Activated T-helper 17 cell treated with anti-CD3 and anti-CD28 coated beads, Interleukin-2, amount 50 U/mL, for 72 hours (primary cell): ENCODE measurements at places on chromosomes 2 and 18.
A peak's percentile ranks its signal among the peaks of the same experiment; 100 is the strongest.

GRCh38 chr2:239455436-239456203, 54.8 kb upstream of the HDAC4 start:
- no peak for ATAC-seq

- ATAC-seq: peak; percentile 10
Observed at GRCh38 chr2:102258025-102258385, 53.4 kb upstream of the IL1RL1 start.

- no peak for ATAC-seq
Observed at GRCh38 chr2:127552336-127552735, 16.9 kb downstream of the MYO7B start.

DNA sequence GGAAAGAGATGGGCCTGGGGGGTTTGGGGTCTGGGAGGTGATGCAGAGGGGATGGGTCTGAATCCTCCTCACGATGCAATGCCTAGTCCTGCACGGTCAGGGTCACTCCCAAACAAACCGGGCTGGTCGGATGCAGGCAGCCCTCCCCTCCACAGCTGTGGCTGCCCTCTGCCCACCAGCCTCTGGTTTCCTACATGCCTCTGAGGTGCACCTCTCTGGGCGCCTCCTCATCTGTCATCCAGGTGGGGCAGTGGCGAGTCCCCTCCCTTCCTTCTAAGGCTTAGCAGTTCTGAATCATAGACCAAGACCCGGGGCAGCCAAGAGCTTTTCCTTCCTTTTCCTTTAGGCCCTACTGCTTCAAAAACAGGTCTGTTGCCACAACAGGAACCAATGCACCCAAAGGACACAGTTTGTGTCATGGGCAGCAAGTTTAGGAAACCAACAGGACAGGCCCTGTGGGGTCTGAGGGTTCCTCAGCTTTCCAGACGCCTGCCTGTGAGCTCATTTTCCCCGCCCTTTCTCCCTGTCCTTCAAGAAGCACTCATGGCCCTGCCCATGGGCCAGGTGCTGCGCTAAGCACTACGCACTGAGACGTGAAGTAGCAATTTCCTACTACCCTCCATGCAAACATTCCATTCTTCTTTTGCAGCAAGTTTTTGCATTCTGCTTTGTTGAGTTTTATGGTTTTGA, 6.5 kb upstream of the MAL start:
- ATAC-seq: no peak

- ATAC-seq: no peak
Observed at GRCh38 chr2:28694364-28694763, 57.3 kb upstream of the PPP1CB start.

DNA sequence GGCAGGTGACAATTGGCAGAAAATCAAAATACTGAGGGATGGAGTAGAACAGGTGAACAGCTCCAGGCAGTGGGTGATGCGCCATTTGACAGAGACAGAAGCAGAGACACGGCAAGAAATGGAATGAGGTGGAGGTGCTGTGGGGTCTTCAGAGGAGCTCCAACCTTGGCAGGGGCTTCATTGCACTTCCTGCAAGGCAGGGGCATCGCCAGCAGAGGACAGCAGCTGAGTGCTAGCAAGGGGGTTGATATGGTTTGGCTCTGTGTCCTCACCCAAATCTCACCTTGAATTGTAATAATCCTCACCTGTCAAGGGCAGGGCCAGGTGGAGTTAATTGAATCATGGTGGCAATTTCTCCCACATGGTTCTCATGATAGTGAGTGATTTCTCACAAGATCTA, 42.8 kb downstream of the CCDC68 start:
- ATAC-seq: no peak

DNA sequence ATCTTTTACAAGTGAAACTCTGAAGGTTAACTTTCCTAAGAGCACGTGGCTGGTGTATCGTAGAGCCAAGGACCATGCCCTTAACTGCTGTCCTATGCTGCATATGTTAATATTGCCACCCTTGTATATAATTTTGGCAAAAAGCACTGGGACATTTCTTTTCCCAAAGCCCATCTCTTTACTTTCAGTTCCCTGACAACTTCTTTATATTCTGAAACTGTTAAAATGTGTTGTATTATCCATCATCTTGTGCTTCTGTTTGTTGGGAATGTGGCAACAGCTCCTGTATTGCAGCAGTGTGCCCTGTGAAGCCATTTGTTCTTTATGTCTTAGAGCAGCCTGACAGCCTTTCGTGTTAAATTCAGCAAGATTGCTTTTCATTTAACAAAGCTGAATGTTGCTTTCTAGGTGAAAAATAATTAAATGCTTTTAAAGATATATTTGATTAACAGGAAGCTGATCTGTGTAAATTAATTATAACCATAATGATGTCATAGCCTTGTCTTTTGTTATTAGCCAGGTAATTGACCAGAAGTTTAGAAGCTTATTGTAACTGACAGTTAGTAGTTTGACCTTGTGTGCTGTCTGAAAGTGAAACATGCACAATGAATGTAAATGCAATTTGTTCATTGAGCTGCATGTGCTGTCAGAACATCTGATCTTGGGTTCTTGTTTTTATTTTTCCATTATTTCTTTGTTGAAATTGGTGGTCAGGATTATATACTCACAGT, 9.7 kb downstream of the RHBDD1 start:
- no peak for ATAC-seq

GRCh38 chr2:57497489-57498096, 549.0 kb upstream of the VRK2 start:
- ATAC-seq: no peak

- ATAC-seq: peak; percentile 77
Observed at GRCh38 chr2:143463719-143464118, 334.5 kb downstream of the ARHGAP15 start.

GRCh38 chr2:98815795-98816194, 84.9 kb upstream of the MGAT4A start:
- ATAC-seq: no peak

GRCh38 chr2:49754381-49754780, 600.1 kb upstream of the FSHR start:
- no peak for ATAC-seq

- no peak for ATAC-seq
Observed at GRCh38 chr2:110216803-110217202, 4.5 kb upstream of the MTLN start.

- ATAC-seq: no peak
Observed at GRCh38 chr2:155412598-155412997, 714.1 kb downstream of the KCNJ3 start.

DNA sequence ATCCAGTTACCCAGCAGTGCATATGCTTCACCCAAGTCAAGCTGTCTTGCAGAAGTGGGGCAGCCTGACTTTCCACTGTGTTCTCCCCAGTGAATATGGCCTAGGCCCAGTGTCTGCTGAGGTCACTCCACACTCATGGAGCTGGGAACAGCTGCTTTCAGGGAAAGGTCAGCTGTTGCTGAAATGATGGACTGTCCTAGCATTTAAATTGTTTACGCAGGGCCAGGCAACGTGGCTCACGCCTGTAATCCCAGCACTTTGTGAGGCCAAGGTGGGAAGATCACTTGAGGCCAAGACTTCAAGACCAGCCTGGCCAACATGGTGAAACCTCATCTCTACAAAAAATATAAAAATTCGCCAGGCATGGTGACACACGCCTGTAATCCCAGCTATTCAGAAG, 86.5 kb downstream of the LIPG start:
- no peak for ATAC-seq

DNA sequence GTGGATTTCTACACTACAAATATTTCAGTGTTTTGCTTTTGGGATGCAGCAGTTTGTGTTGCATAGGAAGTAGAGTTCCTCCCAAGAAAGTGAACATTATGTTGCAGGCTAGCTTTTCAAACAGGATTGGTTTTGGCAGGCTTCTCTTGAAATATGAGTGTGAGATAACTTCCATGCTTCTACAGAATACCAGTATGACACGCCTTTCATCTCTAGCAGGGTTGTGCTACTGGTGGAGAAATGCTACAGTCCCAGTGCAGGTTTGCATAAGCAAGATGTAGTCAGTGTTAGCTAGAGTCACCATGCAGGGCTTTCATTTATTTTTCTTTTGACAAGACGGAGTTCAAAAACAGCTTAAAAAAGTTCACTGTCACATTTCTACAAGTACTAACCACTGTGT, 17.1 kb upstream of the CAVIN2 start:
- no peak for ATAC-seq

GRCh38 chr18:1246827-1247226, 342.2 kb downstream of the ADCYAP1 start:
- no peak for ATAC-seq

- no peak for ATAC-seq
Observed at GRCh38 chr2:104804148-104804890, 49.6 kb upstream of the POU3F3 start.

DNA sequence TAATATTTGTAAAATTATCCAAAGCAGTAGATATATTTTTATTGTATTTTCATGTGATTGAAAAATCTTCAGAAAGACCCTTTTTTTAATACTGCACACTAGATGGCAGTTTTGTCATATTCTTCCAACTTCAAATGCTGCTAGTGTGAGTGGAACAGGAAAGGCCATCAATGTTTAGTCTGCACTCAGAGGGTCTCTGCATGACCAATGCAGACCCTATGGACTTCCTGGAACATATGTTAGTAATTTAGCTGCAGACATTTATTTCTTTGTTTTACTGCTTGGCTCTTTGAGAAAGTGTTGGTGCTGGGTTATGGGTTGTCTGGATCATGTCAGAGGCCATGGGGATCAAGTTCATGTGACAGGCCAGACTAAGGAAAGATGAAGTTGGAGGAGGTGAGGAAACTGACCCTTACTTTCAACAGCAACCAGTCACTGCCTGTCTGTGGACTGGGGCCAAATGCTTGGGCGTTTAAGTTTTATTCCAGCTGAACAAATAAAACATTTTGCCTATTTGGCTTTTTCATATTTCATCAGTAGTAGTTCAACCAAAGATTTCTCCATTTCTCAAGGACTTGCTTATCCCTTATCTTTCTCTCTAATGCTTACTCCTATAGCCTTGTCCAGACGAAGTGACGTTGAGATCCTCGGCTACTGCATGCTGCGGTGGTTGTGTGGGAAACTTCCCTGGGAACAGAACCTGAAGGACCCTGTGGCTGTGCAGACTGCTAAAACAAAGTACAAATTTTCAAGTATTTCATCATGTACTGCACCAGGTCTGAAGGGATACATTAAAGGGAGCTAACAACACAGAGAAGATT, 84.8 kb downstream of the VRK2 start:
- no peak for ATAC-seq

DNA sequence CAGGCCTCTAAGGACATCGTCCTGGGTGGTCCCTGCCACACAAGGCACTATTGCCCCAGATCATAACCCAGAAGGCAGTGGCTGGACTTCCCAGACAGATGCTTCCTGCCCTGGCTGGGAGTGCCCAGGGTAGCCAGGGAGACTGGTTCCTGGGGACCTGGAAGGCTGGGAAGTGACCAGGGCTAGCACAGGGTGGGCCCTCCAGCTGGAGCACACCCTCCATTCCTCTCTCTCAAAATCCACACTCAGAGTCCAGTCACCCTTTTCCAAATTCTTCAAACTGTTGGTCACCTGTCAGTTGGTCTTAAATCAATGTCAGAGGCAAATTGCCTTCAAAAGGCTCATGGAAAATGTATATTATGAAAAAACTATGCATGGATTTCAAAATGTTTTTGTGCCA, 11.6 kb upstream of the TUBB6 start:
- no peak for ATAC-seq

DNA sequence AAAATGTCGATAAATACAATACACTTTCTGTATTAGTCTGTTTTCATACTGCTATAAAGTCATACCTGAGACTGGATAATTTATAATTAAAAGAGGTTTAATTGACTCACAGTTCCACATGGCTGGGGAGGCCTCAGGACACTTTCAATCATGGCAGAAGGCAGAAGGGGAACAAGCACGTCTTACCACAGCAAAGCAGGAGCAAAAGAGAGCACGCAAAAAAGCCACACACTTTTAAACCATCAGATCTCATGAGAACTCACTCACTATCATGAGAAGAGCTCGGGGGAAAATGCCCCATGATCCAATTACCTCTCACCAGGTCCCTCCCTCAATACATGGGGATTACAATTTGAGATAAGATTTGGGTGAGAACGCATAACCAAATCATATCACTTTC, 256.7 kb downstream of the ANAPC1 start:
- no peak for ATAC-seq

GRCh38 chr2:47907039-47907781, 912 bp upstream of the FBXO11 start:
- no peak for ATAC-seq

DNA sequence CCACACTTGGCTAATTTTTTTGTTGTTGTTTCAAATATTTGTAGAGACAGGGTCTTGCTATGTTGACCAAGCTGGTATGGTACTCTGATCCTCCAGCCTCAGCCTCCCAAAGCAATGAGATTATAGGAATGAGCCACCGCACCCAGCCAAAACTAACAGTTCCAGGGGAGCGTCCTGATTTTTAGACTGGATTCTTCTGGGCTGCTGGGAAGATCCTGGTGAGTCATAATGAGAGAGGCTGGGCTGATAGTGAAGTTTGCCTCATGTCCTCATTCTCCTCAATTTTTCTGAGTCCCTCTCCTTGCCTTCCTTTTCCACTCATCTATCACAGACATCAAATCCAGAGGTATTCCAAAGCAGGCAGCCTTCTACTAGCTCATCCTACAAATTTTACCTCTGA, 81.3 kb downstream of the VSNL1 start:
- ATAC-seq: no peak

GRCh38 chr18:5853253-5853652, 42.1 kb downstream of the TMEM200C start:
- ATAC-seq: no peak

- ATAC-seq: no peak
Observed at GRCh38 chr2:23091900-23092299, 293.1 kb upstream of the KLHL29 start.

DNA sequence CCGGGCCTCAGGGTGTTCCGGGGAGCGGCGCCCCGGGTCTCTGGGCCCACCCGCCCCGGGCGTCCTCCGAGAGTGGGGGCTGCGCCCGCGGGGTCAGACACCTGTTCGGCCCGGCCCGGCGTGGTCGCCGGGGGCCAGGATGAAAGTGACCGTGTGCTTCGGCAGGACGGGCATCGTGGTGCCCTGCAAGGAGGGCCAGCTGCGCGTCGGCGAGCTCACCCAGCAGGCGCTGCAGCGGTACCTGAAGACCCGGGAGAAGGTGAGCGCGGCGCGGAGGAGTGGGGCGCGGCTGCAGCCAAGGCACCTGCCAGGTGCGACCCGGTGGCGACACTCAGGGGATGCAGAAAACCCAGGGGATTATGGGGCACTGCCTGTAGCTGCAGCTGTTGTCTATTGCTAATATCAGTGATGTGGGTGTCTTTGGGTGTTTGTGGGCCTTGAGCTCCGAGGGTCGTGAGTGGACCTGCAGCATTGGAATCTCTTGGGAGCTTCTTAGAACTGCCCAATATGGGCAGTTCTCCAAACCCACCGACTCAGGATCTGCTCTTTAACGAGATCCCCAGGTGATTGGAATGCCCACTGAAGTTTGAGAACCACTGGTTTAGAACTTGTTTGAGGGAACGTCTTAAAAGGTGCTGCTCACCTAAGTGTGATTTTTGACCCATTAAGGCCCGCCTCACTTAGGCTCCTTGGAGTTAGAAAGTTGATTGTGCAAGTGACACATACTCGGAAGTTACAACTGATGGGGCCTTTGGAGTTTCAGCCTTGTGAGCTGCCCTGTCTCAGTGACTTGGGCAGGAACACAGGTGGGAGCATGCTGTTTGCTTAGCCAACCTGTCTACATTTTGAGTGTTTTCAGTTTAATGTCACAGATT, 823 bp downstream of the PARD3B start:
- ATAC-seq: peak; percentile 25
